SW 1271 (cell line): ENCODE measurements at places on chromosomes 3 and 15.

- DNase-seq, result no peak
Measured at GRCh38 chr3:59456852-59457485, 407.1 kb upstream of the CFAP20DC start.

DNA sequence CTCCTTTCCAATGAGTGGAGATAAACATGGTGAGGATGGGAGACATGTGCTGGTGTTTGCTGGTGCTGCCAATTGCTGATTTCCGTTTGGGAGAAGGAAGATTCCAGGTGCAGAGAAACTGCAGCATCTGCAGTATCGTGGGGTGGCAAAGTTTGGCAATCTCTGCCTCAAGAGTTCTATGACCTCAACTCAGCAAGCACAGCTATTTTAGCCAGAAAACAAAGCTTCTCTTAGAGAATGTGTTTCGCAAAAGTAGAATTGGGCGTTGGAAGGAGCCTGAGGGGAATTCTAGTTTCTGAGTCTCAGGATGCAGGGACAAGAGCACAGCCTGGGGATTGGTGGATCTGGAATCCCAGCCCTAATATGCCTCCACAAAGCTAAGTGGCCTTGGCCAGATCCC lies 18.2 kb upstream of the SHC4 start:
- no peak for DNase-seq

DNA sequence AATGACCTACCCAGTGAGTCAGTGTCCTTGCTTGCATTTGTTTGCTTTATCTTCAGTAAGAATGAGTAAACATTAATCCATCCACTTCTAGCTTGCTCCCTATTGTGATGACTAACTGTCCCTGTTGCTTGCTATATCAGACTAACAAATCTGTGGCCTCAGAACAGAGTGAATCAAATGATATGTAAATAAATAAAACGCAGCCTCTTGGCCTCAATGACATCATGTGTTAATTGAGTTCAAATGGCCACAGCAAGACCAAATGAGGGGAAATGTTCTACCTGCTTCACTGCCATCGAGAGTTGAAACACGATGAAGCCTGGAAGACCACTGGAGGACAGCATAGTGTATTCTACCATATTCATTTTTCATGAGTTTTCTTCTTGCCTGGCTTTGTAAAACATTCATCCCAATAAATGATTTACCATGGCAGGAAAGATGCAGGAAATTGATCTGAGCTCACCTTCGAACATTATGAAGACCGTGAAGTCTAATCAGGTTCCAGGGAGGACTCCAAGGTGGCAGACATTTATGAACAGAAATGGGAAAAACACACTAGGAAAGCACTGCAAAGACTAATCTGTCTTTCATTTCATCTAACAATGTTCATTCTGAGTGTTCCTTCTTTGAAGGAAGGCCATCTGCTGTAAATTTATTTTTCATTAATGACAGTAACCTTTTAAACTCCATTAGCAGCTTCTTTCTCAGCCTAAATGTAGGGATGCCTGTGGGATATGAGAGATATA lies 1144.5 kb downstream of the TUSC7 start:
- no peak for DNase-seq

DNA sequence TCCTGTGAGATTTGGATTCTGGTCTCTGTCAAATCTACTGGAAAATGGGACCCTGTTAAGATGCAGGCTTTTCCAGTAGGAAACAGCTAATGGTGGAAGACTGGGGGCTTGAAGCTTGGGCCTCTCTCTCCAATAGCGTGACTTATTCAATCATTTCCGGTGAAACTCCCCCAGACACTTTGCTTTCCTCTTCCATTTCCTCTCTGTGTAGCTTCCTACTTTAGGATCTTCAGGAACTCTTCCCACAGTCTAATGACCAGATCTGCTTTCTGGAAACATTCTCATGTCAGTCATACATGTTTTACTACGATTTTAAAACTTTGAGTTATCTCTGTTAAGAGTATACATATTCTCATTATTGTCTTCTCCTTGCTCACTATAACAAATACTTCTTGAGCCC lies 28.0 kb upstream of the TPRG1 start:
- no peak for DNase-seq

- no peak for DNase-seq
Measured at GRCh38 chr3:125054062-125054448, 1.7 kb downstream of the HEG1 start.
